ENCODE measurements at places on chromosomes 12 and 14.

DNA sequence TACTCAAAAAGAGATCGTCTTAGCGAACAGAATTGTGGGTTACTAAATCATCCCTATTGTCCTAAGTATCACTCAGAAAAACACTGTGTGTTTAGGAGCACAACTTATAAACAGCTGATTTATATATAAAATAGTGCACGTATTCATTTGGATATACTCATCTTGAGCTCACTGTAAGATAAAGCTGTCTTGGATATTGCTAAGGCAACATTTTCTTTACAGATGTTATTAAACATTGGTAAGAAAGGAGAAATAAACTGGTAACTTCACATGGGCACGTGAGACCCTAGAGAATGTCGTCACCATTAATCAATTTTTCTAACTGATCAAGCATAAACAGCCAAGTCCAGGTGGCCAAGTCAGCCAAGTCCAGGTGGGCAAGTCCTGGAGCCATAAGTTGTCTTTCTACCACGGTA lies 1.7 kb downstream of the PAWR start:
- no peak for DNase-seq

DNA sequence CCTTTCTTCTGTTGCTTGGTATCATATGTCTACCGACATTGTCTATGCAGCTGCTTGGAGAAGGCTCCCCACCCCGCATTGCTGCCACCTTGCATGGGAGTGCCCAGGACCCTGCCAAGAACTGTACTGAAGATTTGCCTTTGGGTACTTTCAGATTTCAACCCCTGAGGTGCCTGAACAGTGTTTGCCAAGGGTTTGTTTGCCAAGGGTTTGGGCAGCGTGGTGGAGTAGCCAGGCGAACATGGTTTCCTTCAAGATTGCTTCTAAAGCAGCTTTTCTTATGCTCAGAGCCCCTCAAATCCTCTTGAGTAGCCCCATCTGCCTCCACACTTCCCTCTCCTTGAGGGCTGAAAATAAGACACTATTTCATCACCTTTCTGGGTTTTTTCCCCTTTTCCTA lies 25.3 kb upstream of the CRY1 start:
- DNase-seq, result no peak

DNA sequence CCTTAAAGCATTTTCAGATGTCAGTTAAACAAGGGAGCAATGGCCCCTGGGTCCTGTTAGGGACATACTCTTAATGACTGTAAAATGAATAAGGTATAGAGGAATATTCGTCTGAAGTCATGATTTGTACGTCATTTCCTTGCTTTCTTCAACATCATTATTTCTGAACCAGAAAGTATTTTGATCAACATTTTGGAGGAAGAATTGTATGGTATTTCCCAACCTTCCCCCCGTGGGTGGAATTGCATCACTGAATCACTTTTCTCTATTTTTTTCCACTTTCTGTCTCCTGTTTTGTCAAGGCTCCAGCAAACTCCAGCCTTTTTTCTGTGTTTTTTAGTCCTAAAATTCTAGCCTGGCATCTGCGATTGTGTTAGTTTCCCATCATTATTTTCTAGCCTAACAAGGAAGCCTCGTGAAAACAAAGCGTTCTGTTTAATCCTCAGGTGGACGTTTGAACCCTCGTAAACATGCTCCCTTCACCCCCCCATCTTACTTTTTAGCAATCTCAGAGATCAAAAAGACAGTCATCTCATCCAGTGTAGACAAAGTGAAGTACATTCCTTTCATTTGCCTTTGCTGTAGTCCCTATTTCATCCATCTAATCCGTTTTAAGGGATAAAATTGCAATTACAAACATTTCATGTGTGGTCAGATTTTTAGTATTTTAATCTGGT lies 62.3 kb downstream of the ETV6 start:
- DNase-seq, result no peak

DNA sequence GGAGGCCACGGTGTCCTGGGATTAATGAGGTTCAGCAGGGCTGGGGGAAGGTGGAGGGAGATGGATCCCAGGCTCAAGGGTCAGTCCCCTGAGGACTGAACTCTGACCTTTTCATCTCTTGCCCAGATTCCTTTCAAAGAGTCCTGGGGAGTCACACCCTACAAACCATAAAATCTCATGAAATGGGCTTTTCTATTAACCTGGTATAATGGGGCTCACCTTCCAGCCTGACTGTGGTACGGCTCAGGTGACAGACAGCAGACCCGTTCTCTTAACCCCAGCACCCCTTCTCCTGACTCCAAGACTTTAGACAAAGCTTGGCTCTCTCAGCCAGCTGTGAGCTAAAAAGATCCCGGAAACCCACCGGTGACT lies 268.2 kb downstream of the ADGRD1 start:
- DNase-seq, result no peak

DNA sequence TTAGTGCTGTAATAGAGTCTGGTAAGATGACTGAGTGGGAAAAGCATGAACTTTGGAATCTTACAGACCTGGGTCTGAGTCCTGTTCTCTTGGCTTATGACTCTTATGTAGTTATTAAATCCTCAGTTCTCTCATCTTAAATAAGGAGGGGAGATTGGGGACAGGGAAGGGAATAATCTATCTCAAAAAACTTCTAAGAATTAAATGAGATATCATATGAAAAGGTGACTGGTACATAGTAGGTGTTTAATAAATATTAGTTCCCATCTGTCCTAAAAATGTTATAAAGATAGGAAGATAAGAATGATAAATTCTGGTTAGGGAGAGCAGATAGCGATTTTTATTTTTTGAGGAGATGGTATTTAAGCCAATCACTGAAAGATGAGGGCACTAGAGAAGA lies 119.1 kb downstream of the INSM2 start:
- DNase-seq, result no peak

GRCh38 chr12:49550693-49551252 lies 11.9 kb downstream of the KCNH3 start:
- no peak for DNase-seq
